ENCODE measurements at places on chromosomes 6 and 20. TPM values are rescaled to one million over a fixed set of nuclear protein-coding genes. Genes with fewer than 3 reads are reported as not detected.

Gene UFL1
- 29.5 TPM for total RNA-seq

Gene KCNK16
- not detected for total RNA-seq

Gene SLC22A16
- not detected for total RNA-seq

Gene WFDC10B
- 0.26 TPM for total RNA-seq

Gene NT5E
- 331 TPM for total RNA-seq

Gene SLC16A10
- not detected for total RNA-seq

Gene CST5
- total RNA-seq = not detected

Gene MUC22
- not detected for total RNA-seq

Gene HLA-A
- 288 TPM for total RNA-seq

Gene RHAG
- total RNA-seq = not detected

Gene GPR63
- 0.16 TPM for total RNA-seq

Gene PCK1
- total RNA-seq = not detected

Gene DEFB115
- not detected for total RNA-seq

Gene GCNT2
- total RNA-seq = 0.32 TPM

Gene TINAG
- not detected for total RNA-seq

Gene TREM1
- total RNA-seq = 0.16 TPM

Gene GABRR1
- not detected for total RNA-seq

Gene OXT
- total RNA-seq = not detected

Gene OR2H1
- not detected for total RNA-seq

Gene CSNK2B
- total RNA-seq = 83.9 TPM

Gene GLP1R
- total RNA-seq = not detected

Gene MDFI
- 0.26 TPM for total RNA-seq

Gene GTSF1L
- not detected for total RNA-seq

Gene PLG
- not detected for total RNA-seq

Gene CLIC5
- not detected for total RNA-seq

Gene B3GALT4
- 13.6 TPM for total RNA-seq

Gene LY6G6C
- total RNA-seq = not detected

Gene KIAA1755
- 3.3 TPM for total RNA-seq

Gene SIGLEC1
- not detected for total RNA-seq

Gene NUDT3
- 10.6 TPM for total RNA-seq

Gene FNDC11
- 0.95 TPM for total RNA-seq

Gene PROKR2
- total RNA-seq = not detected

Gene LIN28B
- total RNA-seq = not detected

Gene HEY2
- total RNA-seq = not detected

Gene GSTA3
- total RNA-seq = 0.17 TPM

Gene ZNF292
- 18.9 TPM for total RNA-seq

Gene NOX3
- total RNA-seq = not detected

Gene ID4
- 14.2 TPM for total RNA-seq

Gene PPDPF
- total RNA-seq = 23.5 TPM

Gene SIRPD
- total RNA-seq = not detected

Gene PAX1
- total RNA-seq = not detected

Gene BPIFA1
- total RNA-seq = not detected

Gene RALY
- total RNA-seq = 66.4 TPM

Gene TP53RK
- total RNA-seq = 15.4 TPM

Gene KCNK5
- not detected for total RNA-seq

Gene RIN2
- 49.5 TPM for total RNA-seq

Gene PRPH2
- total RNA-seq = 5.2 TPM

Gene NMBR
- not detected for total RNA-seq

Data from bronchial smooth muscle cell (primary cell).